Renal pelvis (tissue), 12 donors: ENCODE measurements at places on chromosomes 4 and X. TPM values are rescaled to one million over a fixed set of nuclear protein-coding genes. Genes with fewer than 3 reads are reported as not detected.

DNA sequence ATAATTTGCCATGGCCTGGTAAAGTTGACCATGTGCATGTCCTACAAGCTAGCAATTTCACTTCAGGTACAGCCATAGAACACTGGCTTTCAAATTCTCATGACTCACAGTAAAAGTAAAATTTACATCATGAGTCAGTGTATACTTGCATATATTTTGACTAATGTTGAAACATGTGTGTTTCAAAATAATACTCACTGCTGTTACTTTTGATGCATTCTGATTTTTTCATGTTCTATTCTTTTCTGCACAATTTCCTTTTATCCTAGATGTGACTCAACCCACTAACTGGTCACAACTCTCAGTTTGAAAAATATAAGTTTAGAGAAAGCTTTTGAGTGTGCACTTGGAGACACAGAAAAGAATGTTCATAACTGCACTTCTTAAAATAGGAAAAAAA, 365.7 kb downstream of the FGF13 start:
- no peak for DNase-seq

SPANXN3 gene
- polyA plus RNA-seq: not detected

GRCh38 chr4:1166509-1167243, 5.7 kb downstream of the SPON2 start:
- DNase-seq: no peak

GRCh38 chr4:183905593-183906488, 734 bp downstream of the STOX2 start:
- peak; percentile 58 for DNase-seq

- DNase-seq: no peak
Measured at GRCh38 chrX:153829799-153830639, at the start of gene PDZD4. PDZD4 (minus strand) TSS chrX:153830544; CDS start chrX:153830298, 246 bp downstream.

FATE1 gene
- polyA plus RNA-seq: not detected

PALLD gene
- 177 TPM for polyA plus RNA-seq

GRCh38 chr4:12852338-12853307, 631.5 kb downstream of the RAB28 start:
- peak; percentile 70 for DNase-seq

DNA sequence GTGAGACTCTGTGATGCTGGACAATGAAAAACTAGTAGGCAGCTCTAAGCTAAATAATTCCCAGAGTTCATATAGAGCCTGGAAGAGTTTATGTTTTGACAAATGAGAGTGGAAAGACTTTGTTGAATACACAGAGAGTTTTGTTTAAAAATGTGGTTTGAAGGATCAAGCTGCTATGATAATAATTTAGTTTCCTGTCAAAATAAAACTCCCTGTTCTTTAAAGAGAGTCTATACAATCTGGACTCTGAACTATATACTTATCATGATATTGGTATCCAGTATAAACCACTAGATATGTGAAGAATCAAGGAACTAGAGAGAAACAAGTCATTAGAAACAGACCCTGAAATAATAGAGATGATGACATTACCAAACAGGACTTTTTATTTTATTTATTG, 158.6 kb downstream of the C4orf33 start:
- no peak for DNase-seq

CNGA1 gene
- polyA plus RNA-seq: 3.3 TPM
